Right atrium auricular region (tissue), 2 donors: ENCODE measurements at places on chromosomes 6 and 20. TPM values are rescaled to one million over a fixed set of nuclear protein-coding genes. Genes with fewer than 3 reads are reported as not detected.

SLC22A23 gene
- total RNA-seq = 2.9 TPM

TTK gene
- total RNA-seq = 0.52 TPM

HRH3 gene
- not detected for total RNA-seq

GRCh38 chr20:9532069-9532838 lies 17.9 kb downstream of the LAMP5 start:
- H3K4me1 ChIP-seq = no peaks in the 10 kb centered on the region
- no peak overlapping the region for H3K4me3 ChIP-seq
- no peaks in the 10 kb centered on the region for H3K27me3 ChIP-seq

GRCh38 chr6:99495466-99495865 lies 19.8 kb downstream of the USP45 start:
- no peaks in the 10 kb centered on the region for H3K27me3 ChIP-seq
- H3K4me3 ChIP-seq = no peak overlapping the region
- no peak for DNase-seq
- no peaks in the 10 kb centered on the region for H3K4me1 ChIP-seq

DNA sequence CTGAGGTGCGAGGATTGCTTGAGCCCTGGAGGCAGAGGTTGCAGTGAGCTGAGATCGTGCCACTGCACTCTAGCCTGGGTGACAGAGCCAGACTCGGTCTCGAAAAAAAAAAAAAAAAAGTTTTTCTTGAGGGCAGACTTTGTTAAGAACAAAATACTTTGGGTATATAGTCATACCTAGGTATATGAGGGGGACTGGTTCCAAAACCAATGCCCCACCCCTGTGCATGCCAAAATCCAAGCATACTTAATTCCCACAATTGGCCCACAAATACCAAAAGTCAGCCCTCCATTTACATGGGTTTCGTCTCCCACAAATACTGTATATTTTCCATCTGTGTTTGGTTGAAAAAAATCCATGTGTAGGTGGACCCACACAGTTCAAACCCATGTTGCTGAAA lies 119.9 kb downstream of the INSM1 start:
- no peak for DNase-seq
- peaks cover 13% of the 10 kb centered on the region for H3K36me3 ChIP-seq
- no peaks in the 10 kb centered on the region for H3K4me1 ChIP-seq
- H3K27me3 ChIP-seq = no peaks in the 10 kb centered on the region

DNA sequence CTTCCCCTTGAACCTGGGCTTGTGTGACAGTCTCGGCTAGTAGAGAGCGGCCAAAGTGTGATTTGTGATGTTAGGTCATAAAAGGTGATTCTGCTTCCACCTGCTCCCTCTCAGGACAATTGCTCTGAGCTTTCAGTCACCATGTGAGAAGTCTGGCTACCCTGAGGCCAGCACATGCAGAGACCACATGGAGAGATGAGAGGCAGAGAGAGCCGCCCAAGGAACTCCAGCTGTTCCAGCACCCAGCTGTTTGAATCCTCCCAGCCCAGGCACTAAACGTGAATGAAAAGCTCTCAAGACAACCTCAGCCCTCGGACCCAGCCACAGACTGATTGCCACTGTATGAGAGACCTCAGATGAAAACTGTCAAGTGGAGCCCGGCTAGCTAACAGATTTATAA lies 143.4 kb upstream of the EEF1E1 start:
- no peaks in the 10 kb centered on the region for H3K27me3 ChIP-seq
- H3K4me1 ChIP-seq = no peaks in the 10 kb centered on the region
- no peak overlapping the region for H3K4me3 ChIP-seq
- no peak overlapping the region for H3K27ac ChIP-seq

DNA sequence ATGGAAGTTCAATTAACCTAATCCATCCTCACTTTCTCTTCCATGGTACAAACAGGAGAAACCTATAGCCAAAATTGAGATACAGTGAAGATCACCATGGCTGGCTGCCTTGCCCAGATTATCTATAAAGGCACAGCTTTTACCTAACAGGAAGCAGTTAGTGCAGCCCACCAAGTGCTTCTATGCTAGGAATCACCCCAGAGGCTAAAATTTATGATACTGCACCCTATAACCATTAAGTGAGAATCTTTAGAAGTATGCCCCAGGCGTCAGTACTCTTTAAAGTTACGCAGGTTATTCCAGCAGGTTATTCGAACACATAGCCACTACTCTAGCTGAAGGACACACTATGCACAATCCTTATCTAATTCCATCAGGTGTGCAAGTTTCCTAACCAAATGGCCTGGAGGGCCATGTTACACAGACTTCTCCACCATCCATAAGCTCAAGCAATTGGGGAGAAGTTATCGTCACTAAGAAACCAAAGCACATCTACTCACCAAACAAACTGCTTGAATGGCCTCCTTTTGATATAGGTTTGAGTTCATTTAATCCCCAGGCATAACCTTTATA lies 43.1 kb downstream of the MAN1A1 start:
- H3K36me3 ChIP-seq = no peaks in the 10 kb centered on the region
- no peak overlapping the region for H3K27ac ChIP-seq
- H3K4me1 ChIP-seq = peaks cover 2% of the 10 kb centered on the region
- DNase-seq = no peak
- H3K4me3 ChIP-seq = no peak overlapping the region

DNA sequence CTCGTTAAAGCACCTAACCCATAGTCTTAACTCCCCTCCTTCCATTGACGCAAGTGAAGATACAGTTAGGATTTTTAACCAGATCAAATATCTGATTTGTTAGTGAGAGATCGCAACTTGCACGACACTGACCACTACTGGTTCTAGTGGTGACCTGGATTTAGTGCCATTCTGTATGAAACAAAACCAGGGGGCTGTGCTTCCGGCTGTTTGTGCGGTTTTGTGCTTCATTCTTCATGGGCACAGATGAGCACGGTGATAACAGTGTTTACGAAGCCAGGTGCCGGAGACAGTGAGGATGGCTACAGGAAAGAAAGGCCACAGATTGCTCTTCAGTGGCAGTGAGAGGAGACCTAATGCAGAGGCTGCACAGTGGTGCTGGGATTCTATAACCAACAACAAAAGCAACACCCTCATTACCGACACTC lies 75.5 kb downstream of the NOL4L start:
- no peaks in the 10 kb centered on the region for H3K27me3 ChIP-seq
- no peaks in the 10 kb centered on the region for H3K4me1 ChIP-seq
- no peak overlapping the region for H3K4me3 ChIP-seq
- no peak overlapping the region for H3K27ac ChIP-seq

GRCh38 chr6:158894193-158894592 lies 75.0 kb upstream of the EZR start:
- no peak overlapping the region for H3K27ac ChIP-seq
- no peak overlapping the region for H3K4me3 ChIP-seq
- DNase-seq = no peak
- no peaks in the 10 kb centered on the region for H3K4me1 ChIP-seq
- H3K27me3 ChIP-seq = no peaks in the 10 kb centered on the region
- no peaks in the 10 kb centered on the region for H3K36me3 ChIP-seq

GRCh38 chr6:30007132-30007764 lies 53.8 kb upstream of the POLR1H start:
- H3K27ac ChIP-seq = peak overlapping the region; percentile 68
- no peak for DNase-seq
- peak overlapping the region; percentile 68 for H3K4me3 ChIP-seq

DNA sequence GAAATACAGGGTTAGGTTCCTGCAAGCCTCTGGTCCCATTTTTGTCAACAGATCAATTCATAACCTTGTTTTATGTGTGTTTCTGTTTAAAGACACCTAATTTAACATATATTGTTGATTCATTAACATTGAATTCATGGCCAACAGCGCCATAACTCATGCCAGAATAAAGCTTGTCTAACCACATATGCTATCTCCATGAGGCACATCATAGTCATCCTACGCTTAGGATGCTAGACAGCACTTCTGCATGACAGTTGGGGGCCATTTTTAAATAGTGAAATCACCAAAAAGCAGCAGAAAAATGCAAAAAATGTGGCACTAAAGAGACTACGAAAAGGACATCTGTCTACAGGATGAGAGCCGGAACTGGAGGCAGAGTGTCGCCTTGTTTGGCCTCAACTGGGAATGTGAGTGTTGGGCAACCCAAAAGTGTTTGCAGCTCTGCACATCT lies 37.9 kb downstream of the TRAM2 start:
- H3K27ac ChIP-seq = no peak overlapping the region
- no peaks in the 10 kb centered on the region for H3K27me3 ChIP-seq
- H3K4me3 ChIP-seq = no peak overlapping the region
- H3K4me1 ChIP-seq = peaks cover 75% of the 10 kb centered on the region
- no peak for DNase-seq

- no peak for DNase-seq
- no peaks in the 10 kb centered on the region for H3K4me1 ChIP-seq
- no peak overlapping the region for H3K27ac ChIP-seq
- no peaks in the 10 kb centered on the region for H3K27me3 ChIP-seq
These were observed 102.6 kb upstream of the TNFAIP3 start for GRCh38 chr6:137764464-137764863.

GRCh38 chr6:11486486-11486885 lies 51.1 kb upstream of the TMEM170B start:
- no peak overlapping the region for H3K27ac ChIP-seq
- H3K36me3 ChIP-seq = no peaks in the 10 kb centered on the region
- no peaks in the 10 kb centered on the region for H3K4me1 ChIP-seq
- no peak for DNase-seq

- H3K27ac ChIP-seq = no peak overlapping the region
- peaks cover 14% of the 10 kb centered on the region for H3K4me1 ChIP-seq
- H3K4me3 ChIP-seq = peak overlapping the region; percentile 56
- DNase-seq = no peak
These were observed 411 bp upstream of the SCUBE3 start for GRCh38 chr6:35213298-35213791.

- DNase-seq = no peak
- H3K4me3 ChIP-seq = no peak overlapping the region
- peaks cover 71% of the 10 kb centered on the region for H3K36me3 ChIP-seq
- no peak overlapping the region for H3K27ac ChIP-seq
These were observed 12.8 kb downstream of the TPD52L2 start for GRCh38 chr20:63877755-63878470.

DNA sequence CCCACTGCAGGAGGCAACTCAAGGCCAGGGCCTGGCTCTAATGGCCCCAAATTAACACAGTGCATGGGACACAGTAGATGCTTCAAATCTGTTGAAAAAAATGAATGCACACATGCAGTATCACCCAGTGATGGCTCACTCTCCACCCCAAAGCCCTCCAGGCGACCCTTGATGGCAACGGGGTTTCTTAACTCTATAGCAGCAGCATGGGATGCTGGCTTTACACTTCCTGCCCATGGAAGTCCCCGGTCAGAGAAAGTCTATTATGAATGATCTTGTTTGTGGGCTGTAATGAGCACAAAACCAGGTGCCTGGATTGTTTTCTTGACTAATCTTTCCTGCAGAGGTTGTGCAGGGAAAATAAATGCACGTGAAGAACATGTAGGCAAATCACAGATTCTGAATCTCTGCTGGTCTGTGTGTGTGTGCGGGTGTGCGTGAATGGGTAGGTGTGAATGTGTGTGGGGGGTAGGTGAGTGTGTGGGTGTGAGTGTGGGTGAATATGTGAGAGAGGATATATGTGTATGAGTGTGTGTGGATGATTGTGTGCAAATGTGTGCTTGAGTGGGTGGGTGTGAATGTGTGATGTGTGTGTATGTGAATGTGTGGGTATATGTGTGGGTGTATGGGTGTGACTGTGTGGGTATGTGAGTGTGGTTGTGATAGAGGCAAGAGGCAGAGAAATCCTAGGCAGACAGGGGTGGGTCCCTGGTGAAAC lies 60.1 kb upstream of the MLN start:
- H3K27me3 ChIP-seq = no peaks in the 10 kb centered on the region
- H3K27ac ChIP-seq = no peak overlapping the region
- DNase-seq = no peak

DNA sequence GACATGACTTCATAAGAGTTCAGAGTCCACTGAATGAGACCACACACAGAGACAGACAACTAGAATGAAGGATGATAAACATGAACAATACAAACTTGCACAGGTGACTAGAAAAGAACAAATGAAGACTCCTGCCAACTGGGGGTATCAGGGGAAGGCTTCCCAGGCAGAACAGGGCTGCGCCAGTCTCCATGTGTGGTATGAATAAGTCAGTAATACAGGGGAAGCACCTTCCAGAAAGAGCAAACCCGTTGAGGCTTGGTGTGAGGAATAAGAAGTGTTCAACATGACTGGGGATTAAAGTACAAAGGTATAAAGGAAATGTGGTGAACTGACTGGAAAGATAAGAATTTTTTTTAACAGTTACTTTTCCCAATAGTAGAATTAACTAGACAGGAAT lies 3.7 kb upstream of the SLC17A2 start:
- no peak for DNase-seq
- no peaks in the 10 kb centered on the region for H3K4me1 ChIP-seq
- H3K4me3 ChIP-seq = no peak overlapping the region
- no peaks in the 10 kb centered on the region for H3K27me3 ChIP-seq
- H3K27ac ChIP-seq = no peak overlapping the region
- no peaks in the 10 kb centered on the region for H3K36me3 ChIP-seq

GRCh38 chr20:15476781-15477180 lies 1096.5 kb downstream of the KIF16B start:
- H3K4me1 ChIP-seq = no peaks in the 10 kb centered on the region
- no peak overlapping the region for H3K4me3 ChIP-seq
- DNase-seq = no peak
- H3K36me3 ChIP-seq = no peaks in the 10 kb centered on the region
- H3K27ac ChIP-seq = no peak overlapping the region
- no peaks in the 10 kb centered on the region for H3K27me3 ChIP-seq

GRCh38 chr20:57306747-57307146 lies 22.9 kb upstream of the SPO11 start:
- H3K27me3 ChIP-seq = no peaks in the 10 kb centered on the region
- H3K36me3 ChIP-seq = no peaks in the 10 kb centered on the region
- H3K4me3 ChIP-seq = no peak overlapping the region
- DNase-seq = no peak
- no peaks in the 10 kb centered on the region for H3K4me1 ChIP-seq

DNA sequence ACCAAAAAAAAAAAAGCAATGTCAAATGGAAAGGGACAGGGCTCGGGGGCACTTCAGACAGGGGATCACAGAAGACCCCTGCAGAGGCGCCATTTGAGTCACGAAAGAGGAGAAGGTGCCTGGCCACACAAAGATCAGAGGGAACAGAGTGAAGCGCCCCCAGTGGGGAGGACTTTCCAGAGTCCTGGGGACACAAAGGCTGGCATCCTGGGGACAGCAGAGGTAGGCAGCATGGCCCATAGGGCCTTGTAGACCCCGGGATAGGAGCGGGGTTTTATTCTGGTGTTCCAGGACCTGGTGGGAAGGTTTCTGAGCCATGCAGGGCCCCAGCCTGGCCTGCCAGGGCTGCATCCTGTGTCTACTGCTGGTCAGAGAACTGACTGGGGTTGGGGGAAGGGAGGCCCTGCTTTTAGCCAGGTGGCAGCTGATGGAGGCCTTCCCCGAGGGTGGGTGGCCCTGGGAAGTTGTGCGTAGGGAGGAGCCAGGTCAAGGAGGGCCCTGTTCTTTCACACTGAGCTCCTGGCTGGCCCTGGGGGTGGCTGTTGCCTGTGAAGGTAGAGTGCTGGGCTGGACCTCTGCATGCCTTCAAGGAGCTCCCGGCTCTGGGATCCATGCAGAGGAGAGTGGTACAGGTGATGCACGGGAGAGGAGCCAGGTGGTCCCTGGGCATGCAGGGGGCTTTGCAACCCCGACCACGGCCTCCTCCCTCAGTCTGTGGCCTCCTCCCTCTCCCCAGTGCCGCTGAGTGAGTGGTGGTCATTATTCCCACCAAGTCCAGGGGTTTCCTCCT lies 117.9 kb downstream of the CDH4 start:
- H3K27me3 ChIP-seq = no peaks in the 10 kb centered on the region
- no peak overlapping the region for H3K4me3 ChIP-seq
- DNase-seq = no peak
- H3K36me3 ChIP-seq = no peaks in the 10 kb centered on the region
- no peaks in the 10 kb centered on the region for H3K4me1 ChIP-seq
- no peak overlapping the region for H3K27ac ChIP-seq

GRCh38 chr20:5432030-5432429 lies 115.3 kb upstream of the PROKR2 start:
- no peak overlapping the region for H3K4me3 ChIP-seq
- DNase-seq = no peak
- H3K4me1 ChIP-seq = no peaks in the 10 kb centered on the region
- no peaks in the 10 kb centered on the region for H3K27me3 ChIP-seq
